Stimulated activated CD8-positive, alpha-beta memory T cell treated with anti-CD3 and anti-CD28 coated beads, Interleukin-7, amount 100 ng/mL, for 4 hours (primary cell): ENCODE measurements at places on chromosomes 6 and 20.

DNA sequence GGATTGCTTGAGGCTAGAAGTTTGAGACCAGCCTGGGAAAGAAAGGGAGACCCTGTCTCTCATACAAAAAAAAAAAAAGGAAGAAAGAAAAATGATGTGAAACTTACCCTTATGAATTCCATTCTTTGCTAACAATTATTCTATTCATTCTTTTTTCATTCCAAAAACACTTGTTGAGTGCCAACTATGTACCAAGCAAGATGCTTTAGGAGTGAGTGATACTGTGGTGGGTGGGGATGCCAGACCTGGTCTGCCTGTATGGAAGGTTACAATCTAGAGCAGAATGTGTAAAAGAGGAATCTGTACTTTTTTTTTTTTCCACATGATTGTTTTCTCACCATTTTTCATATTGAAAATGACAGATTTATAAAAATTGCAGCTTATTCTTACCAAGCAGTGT is 73.8 kb upstream of the TULP1 start:
- no peak for DNase-seq

DNA sequence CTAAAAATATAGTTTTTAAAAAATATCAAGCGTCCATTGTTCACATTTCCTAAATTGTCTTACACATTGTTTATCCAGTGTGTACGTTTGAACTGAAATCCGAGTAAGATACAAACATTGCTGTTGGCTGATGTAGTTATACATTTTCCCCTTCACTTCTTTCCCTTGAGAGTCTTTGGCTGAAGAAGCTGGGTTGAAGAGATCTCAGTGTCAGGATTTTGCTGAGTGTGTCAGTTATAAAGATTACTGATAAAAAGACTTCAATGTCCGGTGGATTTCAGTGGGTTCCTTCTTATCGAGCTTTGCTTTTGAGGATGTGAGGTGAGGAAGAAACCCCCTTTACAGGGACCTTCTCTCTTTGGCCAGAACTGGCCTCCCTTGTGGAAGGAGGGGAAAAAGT is 20.5 kb downstream of the RFPL4B start:
- no peak for DNase-seq

GRCh38 chr20:58639182-58640146 is 11.6 kb upstream of the STX16 start:
- DNase-seq: no peak

- DNase-seq: no peak
Observed at GRCh38 chr6:158677906-158678578, 28.2 kb downstream of the SYTL3 start.

DNA sequence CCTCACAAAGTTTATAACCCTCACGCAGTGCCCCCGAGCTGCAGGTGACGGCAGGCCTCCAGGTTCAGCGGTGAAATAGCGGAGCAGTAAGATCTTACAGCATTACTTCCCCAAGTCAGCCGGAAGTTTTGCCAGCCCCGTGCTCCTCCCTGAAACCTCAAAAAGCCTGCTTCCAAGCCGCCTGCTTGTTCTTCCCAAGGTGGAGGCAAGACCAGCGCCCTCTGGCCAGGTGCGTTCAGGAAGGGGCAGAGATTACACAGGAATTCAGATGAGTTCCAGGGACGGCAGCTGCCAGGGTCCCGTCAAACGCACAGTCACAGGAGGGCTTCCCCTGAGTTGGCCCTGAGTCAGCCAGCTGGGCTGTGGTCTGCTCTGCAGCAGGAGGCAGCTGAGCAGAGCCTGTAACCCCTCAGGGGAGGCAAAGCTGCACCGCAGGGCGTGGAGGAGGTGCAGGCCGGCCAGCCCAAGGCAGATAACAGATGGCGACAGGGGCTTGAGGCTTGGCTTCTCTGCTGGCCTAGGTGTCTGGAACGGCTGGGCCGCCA is 124.1 kb upstream of the RPS6KA2 start:
- no peak for DNase-seq

- DNase-seq: no peak
Observed at GRCh38 chr6:40077736-40078135, 143.5 kb upstream of the MOCS1 start.

DNA sequence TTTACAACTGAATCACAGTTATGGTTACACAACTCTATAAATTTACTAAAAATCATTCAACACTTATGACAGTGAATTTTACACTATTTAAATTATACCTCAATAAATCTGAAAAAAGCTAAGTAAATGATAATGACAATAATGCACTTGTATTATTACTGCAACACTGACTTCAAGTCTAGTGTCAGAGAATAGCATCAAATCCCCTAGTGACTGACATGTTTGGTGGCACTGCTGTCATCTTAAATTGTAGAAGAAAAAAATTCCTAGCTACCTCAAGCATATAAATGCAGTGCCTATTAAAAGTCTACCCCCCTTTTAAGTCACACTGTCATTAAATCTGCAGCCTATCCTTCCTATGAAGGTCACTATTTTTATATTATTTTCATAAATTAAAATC is 189.4 kb upstream of the RUNX2 start:
- DNase-seq: no peak

- no peak for DNase-seq
Observed at GRCh38 chr6:17494919-17495318, 101.5 kb downstream of the CAP2 start.

DNA sequence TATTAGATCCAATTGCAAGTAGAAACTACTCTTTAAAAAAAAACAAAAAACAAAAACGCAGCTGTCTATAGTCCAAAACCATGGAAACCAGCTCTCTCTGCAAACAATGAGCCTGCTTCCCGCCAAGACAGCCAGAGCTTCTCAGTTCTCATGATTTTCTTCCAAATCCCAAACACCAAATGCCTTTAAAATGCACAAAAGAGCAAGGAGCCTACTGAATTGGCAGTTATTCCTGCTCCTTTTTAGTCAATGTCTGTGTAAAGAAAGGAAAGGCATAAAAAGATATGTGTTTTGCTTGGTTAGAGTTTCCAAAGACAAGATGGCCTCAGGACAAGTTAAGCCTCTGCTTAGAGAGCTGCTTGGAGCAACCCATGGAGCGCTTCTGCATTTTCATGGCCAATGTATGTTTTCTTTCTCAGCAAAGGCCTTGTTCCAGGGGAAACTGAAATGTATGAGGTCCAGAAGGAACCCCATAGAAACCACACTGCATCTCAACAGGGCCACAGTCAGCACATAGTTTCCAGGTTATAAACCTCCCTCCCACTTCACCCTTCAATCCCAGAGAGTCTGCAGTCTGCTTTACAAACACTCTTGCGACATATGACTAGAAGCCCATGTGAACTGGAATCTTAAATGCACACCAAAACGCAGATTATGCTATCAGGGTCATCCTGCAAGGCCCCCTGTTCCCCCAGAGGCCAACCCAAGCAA is 209.3 kb upstream of the TAB2 start:
- no peak for DNase-seq

- DNase-seq: no peak
Observed at GRCh38 chr6:84764332-84765049, at the start of gene TBX18. TBX18 (minus strand) TSS chr6:84764598; CDS start chr6:84764181, 417 bp downstream.

- no peak for DNase-seq
Observed at GRCh38 chr6:122033564-122034181, 365.8 kb upstream of the HSF2 start.

DNA sequence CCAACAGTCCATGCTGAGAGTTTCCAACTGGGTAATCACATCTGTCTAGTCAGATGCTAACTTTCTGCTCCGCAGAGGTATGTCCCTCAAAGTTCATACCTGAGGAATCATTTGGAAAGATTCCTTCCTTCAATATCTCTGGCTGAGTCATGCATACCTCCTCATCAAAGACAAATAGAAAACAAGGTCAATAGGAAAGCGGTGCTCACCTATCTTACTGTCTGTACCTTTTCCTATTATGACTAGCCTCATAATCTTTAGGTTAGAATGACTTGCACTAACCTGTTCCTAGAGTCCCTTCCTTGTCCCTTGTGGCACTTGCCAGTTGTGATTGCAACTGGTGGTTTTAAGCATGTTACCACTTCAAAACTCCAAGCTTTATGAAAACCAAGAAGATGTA is 78.2 kb upstream of the PTPRK start:
- DNase-seq: no peak

DNA sequence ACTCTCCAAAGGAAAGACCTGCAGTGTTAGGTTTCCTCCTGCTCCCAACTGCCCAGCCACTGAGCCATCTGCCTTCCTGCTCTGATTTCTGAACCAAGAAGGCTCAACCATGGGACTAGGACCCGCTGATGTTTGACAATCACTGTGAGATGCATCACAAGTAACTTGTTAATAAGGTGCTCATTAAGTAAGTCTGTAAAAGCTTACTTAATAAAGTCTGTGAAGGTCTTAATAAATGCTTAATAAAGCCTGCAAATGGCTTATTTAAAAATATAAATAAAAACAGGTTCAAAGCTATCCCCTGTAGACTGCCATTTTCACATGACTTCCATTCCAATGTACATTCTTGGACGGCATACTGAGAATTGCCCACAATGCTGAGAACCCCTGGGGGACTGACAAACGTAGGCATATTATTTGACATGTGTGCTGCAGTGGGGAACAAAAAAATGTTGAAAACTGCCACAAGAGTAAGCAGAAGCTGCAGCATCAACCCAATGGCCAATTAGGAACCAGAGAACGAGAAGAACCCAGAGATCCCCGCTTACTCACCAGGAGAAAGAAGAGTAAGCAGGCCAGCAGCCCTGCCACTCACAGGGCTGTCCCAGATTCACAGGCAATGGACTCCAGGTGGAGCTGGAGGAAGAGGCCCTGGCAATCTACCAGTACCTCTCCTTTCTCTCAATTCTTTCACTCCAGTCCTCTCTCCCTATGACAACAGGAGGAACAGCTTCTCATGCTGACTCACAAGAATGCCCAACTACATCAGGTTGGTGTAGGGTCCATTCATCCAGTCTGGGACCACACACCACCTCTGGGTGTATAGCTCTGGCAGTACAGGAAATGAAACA is 19.5 kb downstream of the KIF13A start:
- no peak for DNase-seq

- DNase-seq: no peak
Observed at GRCh38 chr6:161303628-161304340, 29.9 kb upstream of the AGPAT4 start.

DNA sequence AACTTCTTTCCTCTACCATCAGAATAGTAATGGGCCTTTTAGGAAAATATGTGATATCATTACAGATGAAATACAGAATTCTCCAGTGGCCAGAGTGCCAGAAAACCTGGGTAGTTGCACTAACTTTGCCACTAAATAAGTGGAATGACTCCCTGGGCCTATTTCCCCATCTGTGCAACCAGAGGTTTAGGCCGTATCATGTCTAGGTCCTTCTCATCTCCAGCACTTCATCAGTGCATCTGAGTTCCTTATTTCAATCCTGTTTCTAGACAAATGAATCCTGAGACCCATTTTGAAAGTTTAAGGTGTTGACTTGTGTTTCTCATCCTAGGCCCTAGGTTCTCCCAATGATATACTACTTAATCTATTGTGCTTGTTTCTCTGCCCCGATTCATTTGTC is 236.2 kb downstream of the CD83 start:
- no peak for DNase-seq

GRCh38 chr6:130434174-130434873 is 68.5 kb downstream of the TMEM200A start:
- no peak for DNase-seq

DNA sequence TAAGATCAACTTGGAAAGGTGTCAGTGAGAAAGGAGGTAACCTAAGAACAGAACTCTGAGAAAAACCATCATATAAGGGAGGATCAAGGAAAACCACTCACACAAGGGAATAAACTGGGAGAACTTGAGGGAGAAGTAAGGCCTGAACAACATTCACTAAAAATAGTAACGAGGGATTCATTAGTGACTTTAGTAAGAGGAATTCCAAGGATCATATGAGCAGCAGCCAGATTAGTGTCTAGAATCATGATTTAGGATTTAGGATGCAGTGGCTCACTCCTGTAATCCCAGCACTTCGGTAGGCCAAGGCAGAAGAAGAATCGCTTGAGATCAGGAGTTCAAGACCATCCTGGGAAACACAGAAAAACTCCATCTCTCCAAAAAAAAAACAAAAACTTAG is 376.5 kb upstream of the MARCKS start:
- DNase-seq: no peak

GRCh38 chr20:39110819-39111136 is 148.6 kb downstream of the DHX35 start:
- no peak for DNase-seq

DNA sequence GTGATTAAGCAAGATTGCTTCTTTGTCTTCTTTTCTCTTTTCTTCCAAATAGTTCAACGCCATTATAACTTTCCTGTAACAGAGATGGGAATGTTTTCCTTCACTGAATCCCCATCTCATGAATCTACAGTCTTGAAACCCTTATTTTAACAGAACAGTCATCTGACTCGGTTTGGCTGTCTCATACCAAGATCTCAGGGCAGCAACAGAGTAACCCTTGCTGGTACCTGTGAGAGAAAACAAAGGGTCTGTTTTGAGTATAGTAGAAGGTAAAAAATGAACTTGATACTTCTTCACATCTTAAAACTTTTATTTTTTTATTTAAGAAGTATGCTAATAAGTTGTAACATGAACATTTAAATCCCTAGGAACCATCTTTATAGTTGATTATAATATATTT is 19.6 kb upstream of the DSE start:
- no peak for DNase-seq

GRCh38 chr6:44672841-44673240 is 285.3 kb downstream of the CDC5L start:
- no peak for DNase-seq

GRCh38 chr6:133312006-133312405 is 70.8 kb downstream of the EYA4 start:
- no peak for DNase-seq

DNA sequence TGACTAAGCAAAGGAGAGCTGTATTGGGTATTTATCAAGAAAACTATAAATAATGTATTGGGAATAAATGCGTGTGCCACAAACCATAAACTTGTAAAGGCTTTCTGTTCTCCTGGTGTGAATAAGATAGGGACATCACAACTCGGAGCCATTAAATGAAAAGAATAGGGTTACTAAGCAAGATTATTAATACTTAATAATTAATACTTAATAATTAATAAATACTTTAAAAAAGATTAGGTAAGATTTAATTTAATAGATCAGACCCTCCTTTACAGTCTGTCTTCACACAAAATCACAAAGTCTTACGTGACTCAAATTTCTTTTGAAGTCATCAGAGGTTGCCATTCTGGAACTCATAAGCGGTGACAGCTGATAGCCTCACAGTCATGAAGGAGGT is 648.9 kb downstream of the PRKN start:
- no peak for DNase-seq

DNA sequence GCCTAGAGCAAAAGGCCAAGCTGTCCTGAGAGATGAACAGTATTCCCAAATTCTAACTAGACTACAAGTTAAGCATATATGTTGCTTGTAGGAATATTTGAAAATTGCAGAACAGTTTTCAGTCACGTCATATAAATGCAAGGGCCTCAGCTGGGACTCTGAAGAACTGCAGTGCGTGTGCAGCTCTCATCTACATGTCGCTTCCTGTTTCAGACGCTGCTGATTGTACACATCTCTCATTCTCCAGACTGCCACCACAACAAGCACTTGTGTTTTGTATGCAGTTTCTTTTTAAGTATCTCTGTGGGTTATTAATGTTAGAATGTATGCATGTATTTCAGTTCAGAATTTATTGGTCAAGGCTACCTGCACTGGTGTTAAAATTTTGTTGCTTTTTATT is 119.7 kb downstream of the MAP3K4 start:
- DNase-seq: no peak
